ENCODE measurements at places on chromosomes 11 and 22. TPM values are rescaled to one million over a fixed set of nuclear protein-coding genes. Genes with fewer than 3 reads are reported as not detected.

Gene RPL3
- total RNA-seq = 2,312 TPM

Gene ADM2
- total RNA-seq = 0.17 TPM

Gene MS4A4A
- 0.55 TPM for total RNA-seq

Gene CREB3L1
- total RNA-seq = 1.3 TPM

Gene OR5A1
- not detected for total RNA-seq

Gene MRGPRE
- not detected for total RNA-seq

Gene NPAS4
- not detected for total RNA-seq

Gene OR8H2
- total RNA-seq = not detected

Gene SPON1
- total RNA-seq = 0.14 TPM
